ENCODE measurements at places on chromosomes 4 and X.

GRCh38 chr4:62324215-62324614 is 1124.1 kb downstream of the ADGRL3 start:
- DNase-seq, result no peak

GRCh38 chrX:31297881-31298280 is 226.0 kb upstream of the FTHL17 start:
- DNase-seq, result no peak

DNA sequence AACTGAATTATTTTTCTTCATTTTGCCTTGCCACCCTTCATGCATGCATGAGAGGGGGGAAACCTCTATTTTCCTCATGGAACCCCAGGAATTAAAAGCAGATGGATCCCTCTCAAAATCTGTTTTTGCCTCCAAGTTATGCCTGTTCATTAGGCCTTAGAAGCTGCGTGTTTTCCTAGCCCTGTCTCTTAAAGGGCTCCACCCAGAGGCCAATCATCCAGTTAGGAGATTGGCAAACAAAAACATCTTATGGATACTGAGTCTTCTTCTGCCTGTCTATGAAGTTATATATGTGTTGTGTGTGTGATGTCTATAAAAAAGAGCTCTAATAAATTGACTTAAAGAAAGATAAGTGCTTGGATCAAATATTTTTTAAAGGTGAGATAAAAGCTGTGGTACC is 142.9 kb downstream of the ANAPC10 start:
- no peak for DNase-seq

DNA sequence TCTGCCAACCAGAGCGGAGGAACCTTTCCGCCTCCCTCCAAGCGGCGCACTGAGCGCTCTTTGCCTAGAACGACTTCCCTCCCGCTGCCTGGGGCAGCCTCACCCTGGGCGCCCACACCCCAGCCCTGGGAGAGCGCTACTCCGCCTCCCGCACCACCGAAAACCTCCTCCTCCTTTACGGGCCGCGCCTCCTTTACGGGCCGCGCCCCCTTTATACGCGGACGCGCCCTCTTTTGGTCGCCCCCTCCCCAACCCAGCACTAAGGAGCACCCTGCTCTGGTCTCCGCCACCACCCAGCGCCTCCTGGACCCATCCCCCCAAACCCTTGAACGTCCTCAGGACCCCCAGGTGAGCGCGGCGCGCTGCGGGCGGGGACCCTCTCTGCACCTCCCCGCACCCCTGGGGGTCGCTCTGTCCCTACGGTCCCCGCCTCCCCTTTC is 586 bp upstream of the NSG1 start:
- no peak for DNase-seq

DNA sequence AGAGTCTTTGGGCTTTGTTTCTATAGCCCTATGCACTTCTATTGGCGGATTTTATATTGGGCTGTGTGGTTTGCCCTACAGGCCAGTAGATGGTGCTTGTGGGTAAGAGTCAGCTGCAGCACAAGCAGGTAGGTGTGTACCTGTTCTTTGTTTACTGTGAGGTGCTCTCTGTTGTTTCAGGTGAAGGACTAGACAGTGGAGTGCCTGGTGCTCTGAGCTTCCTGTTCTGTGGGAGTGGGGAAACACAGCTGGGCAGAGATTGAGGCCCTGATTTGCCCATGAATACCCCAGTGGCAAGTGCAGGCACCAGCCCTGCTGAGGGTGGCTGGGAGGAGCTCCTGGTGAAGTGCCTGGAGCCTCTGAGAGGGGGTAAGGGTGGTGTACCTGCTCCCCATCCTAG is 26.3 kb upstream of the UCP1 start:
- peak; percentile 63 for DNase-seq
